ENCODE measurements at places on chromosomes 6 and 20.

DNA sequence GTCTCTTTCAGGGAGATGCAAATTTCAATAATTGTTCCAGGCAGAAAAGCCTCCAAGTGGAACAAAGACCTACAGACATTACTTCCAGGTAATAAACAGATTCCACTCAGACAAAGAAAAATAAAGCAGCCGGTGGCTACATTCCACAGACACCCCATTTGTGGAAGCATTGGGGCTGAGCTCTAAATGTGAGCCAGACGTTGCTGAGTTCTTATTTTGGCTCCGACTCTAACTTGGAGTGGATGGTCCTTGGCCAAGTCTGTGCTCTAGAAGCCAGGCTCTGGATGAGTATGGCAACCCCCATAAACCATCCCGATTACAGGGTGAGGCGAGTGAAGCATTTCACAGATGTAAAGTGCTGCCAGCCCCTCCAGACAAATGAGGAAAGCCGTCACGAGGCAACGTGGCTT, 6.6 kb downstream of the TRAM2 start:
- DNase-seq: peak; percentile 17

DNA sequence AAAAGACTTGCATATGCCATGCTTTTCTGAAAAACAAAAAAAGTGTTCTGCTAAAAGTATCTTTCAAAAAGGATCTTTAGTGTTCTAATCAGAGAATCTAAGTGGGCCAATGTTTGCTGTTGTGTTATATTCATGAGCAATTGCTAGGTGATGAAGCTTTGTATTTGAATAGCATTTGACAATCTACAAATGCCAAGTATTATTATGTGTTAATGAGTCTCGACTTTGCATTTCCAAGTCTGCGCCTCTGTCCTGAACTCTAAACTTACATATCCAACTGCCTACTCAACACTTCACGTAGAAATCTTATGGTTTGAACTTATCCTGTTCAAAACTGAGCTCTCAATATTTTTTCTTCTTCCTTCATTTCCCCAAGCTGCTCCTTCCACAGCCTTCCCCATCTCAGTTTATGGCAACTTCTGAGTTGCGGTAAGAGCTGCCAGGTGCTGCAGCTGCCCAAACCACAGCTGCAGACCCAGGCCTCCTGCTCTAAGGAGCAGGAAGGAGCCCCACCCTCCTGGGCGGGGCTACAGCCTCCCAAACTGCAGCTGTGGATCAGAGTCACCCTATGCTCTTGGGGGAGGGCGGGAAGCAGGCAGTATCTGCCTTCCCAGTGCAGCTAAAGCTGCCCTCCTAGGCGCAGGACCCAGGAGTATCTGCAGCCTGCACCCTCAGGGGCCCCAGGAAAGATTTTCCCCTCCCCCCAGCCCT, 16.7 kb upstream of the MAK start:
- DNase-seq: no peak

GRCh38 chr6:105755885-105756284, 330.3 kb upstream of the PRDM1 start:
- no peak for DNase-seq

- no peak for DNase-seq
Measured at GRCh38 chr20:16701296-16701695, 28.5 kb upstream of the SNRPB2 start.

GRCh38 chr6:164795056-164795815, 514.2 kb downstream of the C6orf118 start:
- no peak for DNase-seq

DNA sequence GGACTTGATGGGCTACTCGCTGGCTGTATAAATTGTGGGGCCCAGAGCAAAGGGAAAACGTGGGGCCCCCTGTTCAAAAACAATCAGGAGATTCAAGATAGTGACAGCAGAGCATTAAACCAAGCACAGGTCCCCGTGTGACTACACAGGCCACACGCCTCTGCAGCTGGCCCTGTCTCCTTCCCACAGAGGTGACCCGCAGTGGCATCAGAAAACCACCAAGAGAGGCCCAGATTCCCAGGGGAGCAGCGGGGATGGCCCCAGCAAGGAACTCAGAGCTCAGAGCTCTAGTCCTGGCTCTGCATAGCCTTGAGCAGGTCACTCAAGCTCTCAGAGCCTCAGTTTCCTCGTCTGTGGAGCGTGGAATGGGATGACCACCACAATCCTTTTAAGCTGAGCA, 57.6 kb downstream of the CPNE5 start:
- DNase-seq: no peak

DNA sequence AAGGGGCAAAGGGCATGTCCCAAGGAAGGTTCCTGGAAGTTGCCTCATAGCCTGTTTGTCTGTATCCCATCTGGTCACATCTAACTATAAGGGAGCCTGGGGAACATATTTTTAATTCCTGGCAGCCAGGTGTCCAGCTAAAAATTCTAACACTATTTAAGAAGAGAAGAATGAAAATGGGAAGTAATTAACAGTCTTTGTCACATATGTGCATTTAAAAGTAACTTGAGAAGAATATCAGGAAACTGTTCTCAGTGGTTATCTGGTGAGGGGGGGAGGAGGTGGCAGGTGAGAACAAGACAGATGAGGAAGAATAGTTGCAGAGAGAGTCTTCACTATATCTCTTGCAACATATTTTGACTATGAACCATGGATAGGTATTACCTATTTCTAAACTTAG, 75.5 kb upstream of the ELOVL5 start:
- no peak for DNase-seq

- DNase-seq: no peak
Measured at GRCh38 chr6:18265787-18266522, 1.6 kb upstream of the DEK start.

GRCh38 chr20:20498076-20498861, 130.4 kb downstream of the INSM1 start:
- peak; percentile 69 for DNase-seq

GRCh38 chr20:40843251-40843650, 154.2 kb upstream of the MAFB start:
- no peak for DNase-seq
